ENCODE measurements at places on chromosomes 1 and 21.

DNA sequence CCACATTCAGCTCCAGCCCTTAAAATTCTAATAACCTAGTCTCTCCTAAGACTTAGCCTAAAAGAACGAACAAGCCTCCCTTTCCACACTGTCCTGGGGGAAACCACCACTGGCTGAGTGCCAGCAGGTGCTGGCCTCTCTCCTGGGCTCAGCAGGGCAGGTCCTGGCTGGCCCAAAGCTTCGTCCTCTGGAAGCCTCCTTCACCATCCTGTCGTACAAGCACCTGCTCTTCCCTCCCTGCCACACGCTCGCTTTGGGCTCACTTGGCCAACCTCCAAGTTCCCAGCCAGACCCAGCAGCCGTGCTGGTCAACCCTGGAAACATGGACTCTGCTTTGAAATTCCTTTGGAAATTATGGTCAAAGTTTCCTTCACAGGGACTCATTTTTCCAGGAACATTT lies 58.2 kb upstream of the SLC25A33 start:
- DNase-seq, result no peak

- DNase-seq, result no peak
These were observed 35.0 kb downstream of the USP24 start for GRCh38 chr1:55180075-55180670.

DNA sequence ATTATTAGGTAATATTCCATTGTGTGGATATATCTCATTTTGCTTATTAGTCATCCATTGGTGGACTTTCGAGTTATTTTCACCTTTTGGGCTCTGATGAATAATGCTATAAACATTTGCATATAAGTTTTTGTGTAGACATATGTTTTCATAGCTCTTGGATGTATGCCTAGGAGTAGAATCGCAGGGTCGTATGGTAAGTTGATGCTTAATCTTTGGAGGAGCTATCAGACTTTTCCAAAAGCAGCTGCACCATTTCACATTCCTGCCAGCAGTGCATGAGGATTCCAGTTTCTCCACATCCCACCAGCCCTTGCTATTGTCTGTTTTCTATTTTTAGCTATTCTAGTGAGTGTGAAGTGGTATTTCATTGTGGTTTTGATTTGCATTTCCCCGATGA lies 120.3 kb upstream of the TMEM51 start:
- DNase-seq, result peak; percentile 89

- no peak for DNase-seq
These were observed 42.3 kb downstream of the VAMP4 start for GRCh38 chr1:171699531-171699930.

DNA sequence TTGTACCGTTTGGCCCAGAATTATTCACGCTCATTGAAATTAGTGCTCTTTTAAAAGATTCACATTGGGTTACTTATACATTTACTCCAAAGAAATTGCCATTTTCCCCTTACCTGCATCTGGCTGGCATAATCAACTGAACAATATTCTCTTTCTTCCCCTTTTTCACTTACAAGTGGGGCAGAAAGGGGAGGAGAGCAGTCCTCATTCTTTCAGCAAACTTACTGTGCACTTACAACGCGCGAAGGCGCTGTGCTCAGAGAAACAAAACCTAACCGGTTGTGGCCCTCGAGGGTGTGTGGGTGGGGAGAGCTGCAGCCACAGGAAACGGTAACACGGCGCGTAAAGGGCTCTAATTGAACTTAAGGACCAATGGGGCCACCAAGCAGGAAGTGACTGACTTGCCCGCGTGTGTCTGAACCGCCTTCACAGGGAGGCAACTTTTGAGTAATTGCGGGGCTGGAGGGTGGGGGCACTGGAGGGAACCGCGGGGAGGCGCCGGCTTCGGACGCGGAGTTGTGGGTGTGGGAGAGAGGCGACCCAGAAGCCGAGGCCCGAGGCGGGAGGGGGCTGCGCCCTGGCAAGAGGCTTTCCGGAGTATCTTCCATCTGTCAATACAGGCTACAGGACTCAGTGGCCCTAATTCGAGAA lies 693 bp upstream of the PNRC2 start:
- DNase-seq, result peak; percentile 95

GRCh38 chr1:247089616-247090375 lies 11.2 kb upstream of the ZNF670 start:
- DNase-seq, result no peak

- no peak for DNase-seq
These were observed 88.6 kb upstream of the LMO4 start for GRCh38 chr1:87239997-87240605.

DNA sequence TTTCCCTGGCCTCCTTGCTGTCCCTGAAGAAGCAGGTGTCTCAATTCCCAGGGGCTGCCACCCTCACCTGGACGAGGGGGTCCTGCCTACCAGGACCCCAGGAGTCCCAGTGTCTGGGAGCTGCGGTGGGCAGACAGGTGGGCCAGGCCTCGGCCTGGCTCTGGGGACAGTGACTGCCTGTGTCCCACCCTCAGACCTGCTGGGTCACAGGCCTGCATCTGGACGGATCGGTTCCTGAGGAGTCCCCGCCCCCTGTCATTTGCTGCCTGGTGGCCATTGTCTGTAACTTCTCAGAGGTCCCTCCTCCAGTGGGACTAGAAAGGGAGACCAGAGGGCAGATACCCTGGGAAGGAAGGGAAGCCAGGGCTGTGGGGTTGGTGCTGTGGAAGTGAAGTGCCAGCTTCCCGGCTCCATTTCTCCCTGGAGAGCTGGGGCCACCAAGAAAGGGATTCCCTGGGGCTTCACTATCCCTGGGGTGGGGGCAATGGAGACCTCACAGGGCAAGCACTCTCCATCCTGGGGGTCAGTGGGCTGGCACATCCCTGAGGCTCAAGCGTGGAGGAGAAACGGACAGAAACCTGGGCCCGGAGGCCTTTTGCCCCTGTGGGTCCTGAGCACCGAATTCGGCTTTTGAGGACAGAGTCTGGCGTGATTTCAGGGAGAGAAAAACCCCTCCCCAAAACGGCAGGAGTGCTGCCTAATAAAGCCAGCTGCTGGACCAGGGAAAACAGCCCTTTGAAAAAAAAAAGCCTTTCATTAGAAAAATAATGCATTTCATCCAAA lies 157.3 kb downstream of the PEX14 start:
- DNase-seq, result no peak
